Activated CD4-positive, alpha-beta T cell treated with anti-CD3 and anti-CD28 coated beads for 48 hours (primary cell): ENCODE measurements at places on chromosomes 4 and X.

GRCh38 chr4:172794307-172794703 is 374.3 kb upstream of the GALNT7 start:
- no peak for DNase-seq

DNA sequence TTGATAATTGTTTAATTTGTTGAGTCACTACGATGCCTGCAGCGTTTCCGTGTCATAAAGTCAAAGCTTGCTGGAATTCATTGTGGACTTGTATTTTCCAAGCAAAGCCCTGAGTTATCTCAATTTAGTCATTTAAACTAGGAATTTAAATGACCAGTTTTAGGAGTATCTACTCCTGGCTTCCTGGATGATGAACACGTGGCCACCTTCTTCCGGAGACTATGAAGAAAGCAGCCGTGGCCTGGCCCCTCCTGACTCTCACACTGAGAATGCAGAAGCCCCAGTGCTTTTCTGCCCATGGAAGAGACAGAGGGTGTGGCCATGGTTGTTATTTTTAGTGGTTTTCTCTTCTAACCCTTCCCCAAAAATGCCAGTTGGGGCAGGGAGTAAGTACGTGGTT is 250.7 kb upstream of the GATB start:
- no peak for DNase-seq

DNA sequence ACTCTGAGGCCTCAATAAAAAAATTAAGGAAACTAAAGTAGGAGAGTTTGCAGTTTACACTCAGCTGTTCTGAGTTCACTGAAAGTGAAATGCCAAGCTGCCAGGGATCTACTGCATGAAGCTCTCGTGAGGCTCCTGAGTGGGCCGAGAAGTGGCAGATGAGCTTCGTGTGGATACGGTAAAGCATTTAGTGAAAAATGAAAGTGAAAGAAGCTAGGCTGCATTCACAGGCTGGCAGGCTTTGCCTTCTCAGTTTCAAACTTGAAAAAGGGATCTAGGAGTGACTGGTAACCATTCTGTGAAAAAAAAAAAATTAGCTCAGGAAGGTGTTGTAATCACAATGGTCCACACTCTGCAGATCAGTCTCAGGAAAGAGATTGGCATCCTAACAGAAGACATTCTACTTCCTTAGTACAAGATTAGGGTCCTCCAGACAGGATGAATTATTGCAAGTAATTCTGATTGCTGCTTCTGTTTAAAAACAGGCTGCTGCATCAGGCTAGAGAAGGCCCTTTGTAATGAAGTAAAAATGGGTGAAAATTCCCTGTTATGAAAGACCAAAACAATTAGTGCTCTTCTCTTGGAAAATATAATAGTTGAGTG is 679.9 kb downstream of the RPA4 start:
- DNase-seq, result peak; percentile 51

DNA sequence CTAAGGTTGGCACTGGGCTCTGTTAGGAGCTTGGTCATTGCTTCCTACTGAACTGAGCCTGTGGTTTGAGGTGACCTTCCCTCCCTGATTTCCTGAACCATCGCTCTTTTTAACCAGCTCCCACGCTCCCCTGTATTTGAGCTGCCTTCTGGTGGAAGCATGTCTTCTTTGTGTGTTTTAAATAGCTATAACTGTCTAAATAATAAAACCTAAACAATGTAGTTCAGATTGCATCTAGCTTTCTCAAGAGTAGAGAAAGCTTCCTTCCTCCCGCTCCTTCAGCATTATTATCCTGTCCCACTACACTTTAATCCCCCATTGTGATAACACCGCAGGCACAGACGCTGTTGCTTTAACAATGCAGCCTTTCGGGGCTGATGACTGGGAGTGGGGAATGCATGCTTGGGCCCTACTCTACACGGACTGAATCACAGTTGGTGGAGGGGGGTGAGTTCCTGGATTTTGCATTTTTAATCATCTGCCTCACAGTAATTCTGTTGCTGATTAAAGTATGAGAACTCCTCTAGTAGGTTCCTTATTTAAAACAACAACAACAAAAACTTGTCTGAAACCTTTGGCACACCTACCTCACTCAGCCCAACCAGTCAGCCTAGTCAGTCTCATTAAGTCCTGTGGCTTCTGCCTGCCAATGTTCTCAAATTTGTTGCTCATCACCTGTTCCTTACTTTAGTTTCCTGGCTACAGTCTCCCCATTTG is 6.6 kb downstream of the SMS start:
- no peak for DNase-seq

GRCh38 chrX:148215726-148216125 is 234.6 kb downstream of the FMR1NB start:
- DNase-seq, result no peak
